Inflammatory macrophage (primary cell): ENCODE measurements at places on chromosomes 11 and 22.
A peak's percentile ranks its signal among the peaks of the same experiment; 100 is the strongest.

- no peak for DNase-seq
Observed at GRCh38 chr11:27253224-27253623, 109.8 kb downstream of the CCDC34 start.

DNA sequence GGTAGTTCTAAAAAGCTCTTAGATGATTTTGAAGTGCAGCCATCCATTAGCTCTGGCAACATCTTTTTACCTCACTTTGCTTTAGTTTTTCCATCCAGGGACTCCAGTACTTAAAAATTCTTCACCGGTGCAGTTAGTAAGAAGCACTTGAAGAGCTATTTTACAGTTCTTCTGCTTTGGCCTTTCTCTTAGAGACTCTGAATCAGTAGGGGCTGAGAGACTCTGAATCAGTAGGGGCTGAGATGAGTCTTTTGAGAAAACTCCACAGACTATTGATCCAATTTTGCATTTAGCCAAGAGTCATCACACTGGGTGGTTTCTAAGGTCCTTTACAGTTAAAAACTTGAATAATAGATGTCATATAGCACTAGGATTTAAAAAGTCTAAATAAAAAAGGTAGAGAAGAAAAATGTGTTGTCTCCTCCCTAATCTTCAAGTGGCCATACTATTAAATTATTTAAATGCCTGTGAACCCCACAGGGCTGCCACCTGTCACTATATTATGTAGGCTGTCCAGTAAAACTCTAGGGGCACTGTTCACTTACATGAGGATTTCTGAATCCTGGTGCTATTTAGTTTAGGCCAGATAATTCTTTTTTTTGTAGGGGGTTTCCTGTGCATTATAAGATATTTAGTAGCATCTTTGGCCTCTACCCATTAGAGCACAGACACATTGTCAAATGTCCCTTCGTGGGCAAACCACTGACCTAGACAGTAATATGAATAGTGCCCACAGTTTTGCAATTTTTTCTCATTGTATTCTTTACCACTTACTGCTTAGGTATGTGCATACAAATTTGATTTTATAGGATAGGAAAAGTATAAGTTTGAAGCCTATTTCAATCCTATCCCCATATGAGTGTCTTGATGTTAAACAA is 26.3 kb upstream of the HIKESHI start:
- no peak for DNase-seq

DNA sequence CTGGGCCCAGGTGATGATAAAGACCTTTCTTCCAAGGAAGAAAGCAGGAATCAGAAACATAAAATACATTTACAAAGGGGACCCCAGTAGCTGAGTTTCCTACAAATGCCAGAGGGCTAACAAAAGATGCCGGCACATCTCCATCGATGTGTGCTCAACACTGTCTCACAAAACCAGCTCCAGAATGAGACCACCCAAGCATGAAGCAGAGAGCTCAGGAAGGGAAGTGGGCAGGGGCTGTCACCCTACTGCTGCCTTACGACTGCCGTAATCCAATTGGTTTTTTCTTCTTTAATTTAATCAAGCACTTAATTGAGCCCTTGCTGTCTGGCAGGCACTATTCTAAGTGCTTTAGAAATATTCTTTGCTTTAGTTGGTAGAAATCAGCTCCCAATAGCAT is 26.1 kb downstream of the SMCO4 start:
- DNase-seq, result no peak

DNA sequence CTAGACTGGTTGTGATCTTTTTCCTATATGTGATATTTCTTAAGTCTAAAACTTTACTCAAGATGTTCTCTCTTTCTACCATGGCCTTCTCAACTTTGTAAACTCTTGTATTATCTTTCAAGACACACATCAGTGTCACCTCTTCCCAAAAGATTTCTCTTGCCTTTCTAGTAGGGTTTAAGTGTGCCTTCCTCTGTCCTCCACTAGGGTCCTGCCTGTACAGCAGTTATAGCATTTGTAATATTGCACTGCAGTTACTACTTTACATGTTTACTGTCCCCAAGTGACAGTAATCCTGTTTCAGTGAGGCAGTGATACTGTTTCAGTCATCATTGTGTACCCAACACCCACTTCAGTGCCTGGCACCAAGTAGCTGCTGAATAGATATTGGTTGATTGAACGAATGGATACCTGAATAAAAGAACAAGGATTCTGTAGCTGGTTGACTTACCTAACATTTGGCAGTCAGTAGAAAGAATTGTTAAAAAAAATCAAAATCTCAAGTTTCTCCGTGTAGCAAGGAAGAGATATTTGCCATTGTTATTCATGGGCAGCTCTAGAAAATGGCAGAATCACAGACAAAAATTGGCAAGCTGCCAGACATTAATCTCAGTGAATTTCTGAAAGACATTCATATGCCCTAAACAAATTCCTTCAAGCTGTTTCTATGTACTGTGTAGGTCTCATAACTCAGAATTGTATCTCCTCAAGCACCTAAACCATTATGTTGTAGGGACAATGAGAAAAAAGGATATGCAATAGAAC is 79.4 kb downstream of the RBMXL2 start:
- no peak for DNase-seq

GRCh38 chr11:94768602-94769541 is 716 bp downstream of the AMOTL1 start:
- no peak for DNase-seq

- peak; percentile 76 for DNase-seq
Observed at GRCh38 chr11:10307400-10308200, 2.7 kb downstream of the ADM start.

- no peak for DNase-seq
Observed at GRCh38 chr11:128701086-128701485, 7.2 kb downstream of the FLI1 start.

GRCh38 chr11:75812542-75813040 is 2.4 kb upstream of the UVRAG start:
- no peak for DNase-seq

DNA sequence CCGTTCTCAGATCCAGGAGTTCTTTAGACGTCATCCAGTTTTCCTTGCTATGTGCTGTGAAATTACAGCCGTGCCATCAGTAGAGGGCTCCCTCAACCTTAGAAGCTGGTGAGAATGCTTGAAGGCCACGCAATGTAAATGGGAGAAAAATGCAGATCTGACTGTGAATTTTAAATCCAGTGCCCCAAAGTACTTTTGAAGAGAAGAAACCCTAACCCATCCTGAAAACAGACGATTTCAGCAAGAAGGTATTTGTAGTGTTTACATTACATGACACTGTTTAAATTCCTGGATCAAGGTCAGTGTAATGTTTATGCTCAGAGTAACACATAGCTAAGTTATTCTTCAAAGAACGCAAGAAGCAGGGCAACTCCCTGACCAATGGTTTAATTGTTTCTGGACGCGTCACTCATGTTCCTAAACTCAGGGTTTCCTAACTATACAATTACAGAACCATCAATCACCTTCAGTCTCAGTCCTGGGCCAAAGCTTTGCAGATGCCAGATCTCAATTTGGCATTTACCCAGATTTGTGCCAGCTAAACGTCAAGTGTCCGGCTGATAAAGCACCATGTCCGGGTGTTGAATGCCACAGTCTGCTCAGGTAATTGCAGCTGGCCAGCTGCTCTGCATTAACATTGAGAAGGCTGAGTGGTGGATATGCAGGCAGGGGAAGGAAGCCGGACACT is 38.2 kb downstream of the ADAMTS8 start:
- DNase-seq, result peak; percentile 30

GRCh38 chr22:38947321-38948140 is 9.9 kb upstream of the APOBEC3A start:
- DNase-seq, result peak; percentile 71

DNA sequence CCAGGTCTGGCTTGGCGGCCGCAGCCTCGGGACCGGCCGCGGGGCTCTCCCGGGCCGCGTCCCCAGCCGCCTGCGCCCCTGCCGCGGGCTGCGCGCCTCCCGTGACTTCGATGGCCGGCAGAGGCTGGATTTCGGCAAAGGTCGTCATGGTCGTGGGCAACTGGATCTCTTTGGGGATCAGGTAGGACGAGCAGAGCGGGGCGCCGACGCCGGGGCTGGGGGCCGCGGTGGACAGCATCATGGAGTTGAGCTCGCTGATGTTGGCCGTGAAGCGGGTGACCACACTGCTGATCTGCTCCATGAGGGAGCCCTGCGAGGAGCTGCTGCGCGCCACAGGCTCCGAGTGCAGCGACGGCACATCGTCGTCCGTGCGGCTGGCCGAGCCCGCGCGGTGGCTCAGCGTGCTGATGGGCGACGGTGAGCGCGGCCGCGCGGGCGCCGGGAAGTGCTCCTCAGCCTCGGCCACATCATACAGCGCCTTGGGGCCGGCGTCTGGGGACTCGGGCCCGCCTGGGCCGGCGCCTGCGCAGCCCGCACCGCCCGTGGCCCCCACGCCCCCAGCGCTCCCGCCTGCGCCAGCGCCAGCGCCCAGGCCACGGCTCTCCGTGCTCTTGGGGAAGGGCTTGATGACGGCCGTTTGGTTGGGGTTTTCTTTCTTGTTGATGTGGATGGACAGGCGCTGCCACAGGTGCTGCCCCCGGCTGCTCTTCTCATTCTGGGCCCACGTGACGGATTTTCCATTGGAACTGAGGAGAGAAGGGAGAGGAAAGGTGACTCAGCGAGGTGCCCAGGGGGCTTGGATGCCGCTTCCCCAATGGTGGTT is 171.4 kb upstream of the CTSC start:
- no peak for DNase-seq

DNA sequence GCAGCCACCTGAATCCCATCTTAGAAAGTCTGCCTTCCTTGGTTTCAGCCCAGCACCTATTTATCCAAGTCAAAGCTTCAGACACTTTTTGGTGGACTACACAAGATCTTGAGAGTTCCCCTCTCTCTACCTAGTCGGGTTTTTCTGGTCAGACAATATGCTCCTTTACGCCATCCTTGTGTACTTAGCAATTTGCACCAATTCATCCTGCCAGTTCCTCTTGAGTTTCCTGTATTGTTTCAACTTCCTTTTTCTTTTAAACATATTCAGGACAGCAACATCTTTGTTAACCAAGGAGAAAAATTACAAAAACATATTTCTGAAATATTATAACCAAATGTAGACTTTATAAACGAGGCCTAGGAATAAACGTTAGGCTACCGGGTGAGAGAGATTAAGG is 368.2 kb upstream of the CADM1 start:
- peak; percentile 64 for DNase-seq

DNA sequence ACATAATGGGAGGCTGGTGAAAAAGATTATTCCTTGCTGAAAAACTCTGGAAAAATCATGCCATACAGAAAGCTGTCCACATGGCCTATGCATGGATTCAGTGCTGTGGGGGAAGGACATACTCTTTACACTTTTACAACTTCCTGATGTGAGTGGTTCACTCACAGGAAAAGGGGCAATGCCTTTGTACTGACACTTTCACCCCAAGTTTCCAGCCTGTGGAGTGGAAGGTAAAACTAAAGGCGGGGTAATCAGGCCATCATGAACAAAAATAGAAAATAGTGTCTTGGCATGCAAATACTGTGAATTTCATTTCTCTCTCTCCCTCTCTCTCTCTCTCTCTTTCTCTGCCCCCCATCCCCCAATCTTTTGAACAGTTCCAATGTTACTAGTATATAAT is 281.8 kb downstream of the ETS1 start:
- no peak for DNase-seq

- no peak for DNase-seq
Observed at GRCh38 chr11:2211113-2211971, 39.7 kb upstream of the TH start.

DNA sequence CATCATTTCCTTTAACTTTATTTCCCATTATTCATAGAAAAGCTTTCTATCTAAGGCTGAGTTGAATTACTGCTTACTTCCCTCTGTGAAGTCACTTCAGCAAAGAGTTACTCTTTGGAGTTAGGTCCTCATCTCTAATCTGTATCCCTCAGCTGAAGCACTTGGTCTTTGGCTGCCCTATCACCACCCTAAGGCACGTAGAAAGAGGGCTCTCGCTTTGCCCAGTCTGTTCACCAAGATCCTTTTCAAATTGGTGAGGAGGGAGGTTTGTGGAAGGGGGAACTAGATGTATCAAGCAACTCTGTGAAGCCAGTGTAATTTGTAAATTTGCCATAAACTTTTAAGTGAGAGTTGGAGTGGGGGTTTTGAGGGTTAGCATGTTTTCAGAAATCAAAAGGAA is 43.4 kb downstream of the PAX6 start:
- no peak for DNase-seq

DNA sequence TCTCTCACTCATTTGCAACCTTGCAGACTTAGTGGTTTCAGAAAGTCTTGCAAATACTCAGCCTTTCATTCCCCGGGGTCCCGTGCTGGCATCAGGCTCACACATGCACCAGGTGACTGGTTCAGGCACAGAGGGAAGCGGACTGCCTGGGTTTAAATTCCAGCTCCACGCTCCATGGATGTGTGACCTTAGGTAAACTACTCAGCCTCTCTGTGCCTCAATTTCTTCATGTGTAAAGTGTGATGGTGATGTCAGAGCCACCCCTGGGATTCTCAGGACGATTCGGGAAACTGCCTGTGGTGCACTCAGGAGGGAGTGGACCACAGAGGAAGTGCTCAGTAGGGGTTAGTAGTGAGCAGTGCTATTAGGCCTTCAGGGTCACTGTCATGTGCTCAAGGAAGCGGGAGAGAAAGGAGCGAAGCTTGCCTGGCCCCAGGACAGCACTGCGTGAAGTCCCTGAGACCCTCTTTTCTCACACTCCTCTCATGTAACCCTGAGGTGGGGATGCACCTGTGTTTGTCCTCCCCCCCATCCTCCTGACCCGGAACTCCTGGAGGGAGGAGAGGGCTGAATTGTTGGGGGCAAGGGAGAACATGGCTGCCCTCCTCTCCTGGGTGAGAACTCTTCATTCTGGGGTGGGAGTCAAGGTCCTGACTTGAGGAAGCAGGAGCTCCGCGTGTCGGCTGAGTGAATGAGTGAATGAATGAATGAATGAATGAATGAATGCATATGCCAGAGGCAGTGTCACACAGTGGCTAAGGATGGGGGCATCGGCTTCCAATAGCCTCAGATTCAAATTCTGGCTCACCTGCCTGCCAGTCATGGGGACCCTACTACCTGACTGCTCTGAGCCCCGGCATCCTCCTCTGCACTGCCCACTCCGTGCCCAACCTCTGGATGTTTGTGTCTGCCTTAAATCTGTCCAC is 14.4 kb upstream of the UPK3A start:
- peak; percentile 54 for DNase-seq

DNA sequence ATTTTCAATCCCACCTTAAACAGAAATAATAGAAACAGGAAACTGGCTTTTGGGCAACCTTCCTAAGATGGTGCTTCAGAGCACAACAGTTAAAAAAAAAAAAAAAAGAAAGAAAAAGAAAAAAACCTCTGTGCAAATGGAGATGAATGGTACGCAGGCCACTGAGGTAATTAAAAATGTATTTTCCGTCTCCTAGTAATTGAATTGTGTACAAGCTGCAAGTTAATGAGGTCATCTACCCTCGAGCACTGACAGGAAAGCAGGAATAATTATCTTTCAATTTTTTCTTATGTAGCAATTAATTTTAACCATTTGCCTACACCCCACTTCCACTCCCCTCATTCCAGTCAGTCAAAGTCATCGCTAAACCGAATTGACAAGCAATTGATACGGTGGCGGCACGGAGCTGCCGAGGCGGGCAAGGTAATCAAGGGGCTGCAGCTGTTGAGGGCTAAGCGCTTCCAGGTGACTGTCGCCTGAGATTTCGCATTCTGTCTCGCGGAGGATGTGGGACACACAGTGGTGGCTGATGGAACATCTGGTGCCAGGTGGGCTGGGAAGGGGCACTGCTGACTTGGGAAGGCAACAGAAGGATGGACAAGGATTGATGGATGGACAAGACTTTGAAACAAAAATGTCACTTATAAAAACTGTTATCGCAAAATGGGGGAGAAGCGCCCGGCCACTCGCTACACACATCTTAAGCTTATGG is 109.4 kb downstream of the RCN1 start:
- no peak for DNase-seq

- DNase-seq, result no peak
Observed at GRCh38 chr22:24848559-24849168, 42.7 kb downstream of the SGSM1 start.
